Peyer's patch (tissue), 4 donors: ENCODE measurements at places on chromosomes 7 and 10. TPM values are rescaled to one million over a fixed set of nuclear protein-coding genes. Genes with fewer than 3 reads are reported as not detected.
A peak's percentile ranks its signal among the peaks of the same experiment; 100 is the strongest.

Gene TCF7L2
- 95.2 TPM for total RNA-seq

Gene RBM28
- 24.6 TPM for total RNA-seq

Gene CFAP43
- 0.76 TPM for total RNA-seq

Gene SLC18A3
- total RNA-seq, result 0.47 TPM

Gene CTAGE4
- total RNA-seq, result 33.4 TPM

Gene INSYN2A
- total RNA-seq, result 6.6 TPM

- DNase-seq, result no peak
Measured at GRCh38 chr10:14405076-14406065, 74.6 kb upstream of the FRMD4A start.

DNA sequence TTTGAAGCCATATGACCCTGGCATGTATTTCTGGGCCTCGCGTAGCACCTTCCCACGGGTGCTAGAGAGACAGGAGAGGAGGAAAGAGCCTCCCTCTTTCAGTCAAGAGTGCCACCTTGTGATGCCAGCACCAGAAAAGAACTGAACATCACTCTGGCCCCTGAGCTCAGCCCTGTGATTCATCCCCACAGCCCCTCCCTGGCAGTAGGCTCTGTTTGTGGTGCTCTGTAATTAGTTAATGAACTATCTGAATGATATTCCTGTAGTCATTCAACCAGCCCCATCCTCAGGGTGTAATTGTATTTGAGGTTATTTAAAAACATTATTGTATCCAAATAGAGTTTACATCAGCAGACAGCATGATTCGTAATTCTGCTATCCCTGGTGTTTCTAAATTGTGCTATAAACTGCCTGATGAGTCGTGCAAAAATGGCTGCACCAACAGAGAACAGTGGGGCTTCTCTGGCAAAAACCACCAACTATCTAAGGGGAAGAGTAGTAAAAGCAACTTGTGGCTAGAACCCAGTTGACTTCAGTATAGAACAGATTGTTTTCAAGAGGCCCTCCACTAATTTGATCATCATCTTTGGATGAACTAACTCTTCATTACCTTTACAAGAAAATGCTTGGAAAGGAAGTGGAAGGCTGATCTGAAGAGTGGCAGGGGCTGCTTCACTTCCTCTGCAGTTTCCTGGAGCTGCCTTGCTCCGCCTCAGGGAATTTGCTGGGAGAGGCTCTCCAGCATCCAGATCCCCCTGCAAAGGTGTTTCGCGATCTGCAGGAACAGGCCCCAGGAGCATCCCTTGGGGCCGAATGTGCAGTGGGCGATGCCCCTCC lies 23.7 kb upstream of the TIAL1 start:
- no peak for DNase-seq

DNA sequence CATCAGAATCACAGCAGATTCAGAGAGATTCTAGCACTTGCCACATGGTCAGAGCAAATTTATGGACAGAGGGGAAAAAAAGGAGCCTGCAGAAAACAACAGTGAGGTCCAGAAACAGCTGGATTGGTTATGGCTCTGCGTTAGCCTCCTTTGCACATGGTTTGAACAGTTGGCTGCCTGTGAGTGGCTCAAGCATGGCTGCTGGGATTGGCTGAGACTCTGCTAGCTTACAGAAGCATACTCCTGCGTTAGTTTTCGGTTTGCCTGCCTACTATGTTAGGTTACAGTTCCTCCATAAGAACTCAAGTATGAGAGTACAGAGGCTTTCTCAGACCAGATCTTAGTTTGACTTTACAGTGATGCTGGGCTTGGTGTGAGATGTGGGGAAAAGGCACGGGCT lies 80.7 kb upstream of the WDR11 start:
- DNase-seq, result no peak

GRCh38 chr7:43248961-43249822 lies 136.7 kb downstream of the HECW1 start:
- peak; percentile 77 for DNase-seq

DNA sequence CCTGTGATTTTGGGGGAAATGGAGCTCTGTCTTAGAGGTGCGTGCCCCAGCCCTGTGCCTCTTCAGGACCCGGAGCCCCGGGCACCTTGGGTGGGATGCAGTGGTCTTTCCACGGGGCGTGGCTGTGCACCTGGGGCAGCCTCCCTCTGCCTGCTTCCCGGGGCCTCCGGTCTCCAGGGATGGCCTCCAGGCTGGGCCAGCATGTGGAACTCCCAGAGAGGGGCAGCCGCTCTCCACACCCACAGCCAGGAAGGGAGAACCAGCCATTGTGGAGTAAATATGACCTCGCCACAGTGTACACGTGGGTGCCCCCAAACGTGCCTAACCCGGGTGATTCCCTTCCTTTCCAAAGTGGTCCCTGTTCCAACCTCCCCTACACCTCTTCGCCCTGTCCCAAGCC lies 52.6 kb downstream of the JAKMIP3 start:
- no peak for DNase-seq

DNA sequence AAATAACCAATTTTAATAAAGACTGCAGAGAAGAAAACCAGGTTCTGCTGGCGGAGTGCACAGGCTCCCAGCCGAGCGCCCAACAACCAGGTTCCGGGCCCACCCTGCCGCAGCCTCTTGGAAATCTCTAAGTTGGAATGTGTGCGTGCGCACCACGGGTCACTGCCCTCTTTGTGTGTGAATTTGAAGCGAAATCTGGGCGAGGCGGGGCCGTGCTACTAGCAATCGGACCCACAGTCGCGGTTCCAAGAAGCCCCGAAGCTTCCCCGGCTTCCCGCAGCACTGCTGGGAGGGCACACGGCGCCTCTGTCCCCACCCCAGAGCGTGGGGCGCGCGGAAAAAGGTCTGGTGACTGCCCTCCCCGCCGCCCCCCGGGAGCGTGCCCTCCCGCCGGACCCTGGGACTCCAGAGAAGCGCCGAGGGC lies 666 bp upstream of the MAP3K8 start:
- peak; percentile 85 for DNase-seq

DNA sequence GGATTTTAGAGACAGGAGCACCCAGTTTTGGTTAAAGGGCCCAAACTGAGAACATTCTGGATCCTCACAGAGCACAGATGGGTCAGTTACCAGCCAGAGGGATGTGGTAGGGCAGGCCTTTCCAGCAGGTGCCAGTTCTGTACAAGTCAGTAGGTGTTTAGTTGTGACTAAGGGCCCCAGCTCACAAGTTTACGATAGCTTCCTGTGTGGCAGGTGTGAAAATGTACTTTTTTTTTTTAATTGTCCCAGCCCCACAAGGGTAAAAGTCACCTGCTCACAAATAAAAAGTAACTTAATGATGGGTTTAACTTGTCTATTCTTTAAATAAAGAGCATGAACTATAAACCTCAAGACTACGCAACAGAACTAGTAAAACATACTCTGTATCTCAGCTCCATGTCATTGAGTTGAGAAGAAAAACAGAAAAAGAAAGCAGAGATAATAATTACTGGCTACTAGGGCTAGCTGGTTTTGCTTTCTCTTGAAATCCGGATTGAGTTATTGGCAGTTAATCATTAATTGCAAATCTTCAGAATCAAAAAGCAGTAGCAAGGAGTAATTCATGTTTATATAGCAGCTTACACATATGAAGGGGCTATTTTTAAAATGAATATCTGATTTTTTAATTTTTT lies 15.4 kb downstream of the NFE2L3 start:
- no peak for DNase-seq

DNA sequence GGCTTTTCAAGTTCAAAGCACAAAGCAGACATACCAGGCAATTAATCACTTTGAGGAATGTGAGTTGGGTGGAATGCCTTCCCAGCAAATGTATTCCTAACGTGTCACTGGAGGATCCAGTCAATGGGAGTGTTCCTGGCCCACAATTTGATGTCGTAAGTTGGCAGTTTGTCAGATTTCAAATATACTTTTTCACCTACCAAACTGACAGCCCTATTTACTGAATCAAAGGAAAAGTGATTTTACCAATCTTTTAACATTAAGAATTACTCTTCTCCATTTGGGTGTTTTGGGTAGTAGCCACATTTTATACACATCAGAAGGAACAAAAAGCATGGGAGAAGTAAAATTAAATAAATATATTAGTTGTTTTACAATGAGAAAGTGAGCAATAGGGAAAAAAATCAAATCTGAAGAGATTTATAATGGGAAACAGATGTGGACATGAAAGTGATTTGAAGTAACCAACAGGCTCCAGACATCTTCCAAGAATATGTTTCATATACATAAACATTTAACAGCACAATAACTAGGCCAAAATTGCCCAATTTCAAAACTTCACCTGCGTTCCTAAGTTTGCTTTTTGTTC lies 222.9 kb downstream of the MTERF1 start:
- DNase-seq, result no peak

DNA sequence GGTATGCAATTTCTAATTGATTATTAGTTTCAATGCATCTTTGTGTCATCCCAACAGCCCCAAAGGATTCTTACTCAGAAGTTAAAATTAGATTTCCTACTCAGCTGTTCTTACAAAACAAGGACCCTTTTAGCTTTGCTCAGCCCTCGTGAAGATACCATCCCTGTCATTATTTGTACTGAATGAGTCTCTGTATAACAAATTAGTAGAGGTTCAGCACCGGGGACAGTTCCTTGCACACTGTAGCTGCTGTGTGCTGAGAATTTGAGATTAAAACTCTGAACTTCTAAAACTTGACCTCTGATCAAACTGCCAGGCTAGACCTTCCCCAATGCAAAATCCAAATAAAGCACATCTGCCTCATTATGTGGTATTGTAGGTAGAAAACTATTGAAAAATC lies 299.1 kb downstream of the LHFPL3 start:
- no peak for DNase-seq

DNA sequence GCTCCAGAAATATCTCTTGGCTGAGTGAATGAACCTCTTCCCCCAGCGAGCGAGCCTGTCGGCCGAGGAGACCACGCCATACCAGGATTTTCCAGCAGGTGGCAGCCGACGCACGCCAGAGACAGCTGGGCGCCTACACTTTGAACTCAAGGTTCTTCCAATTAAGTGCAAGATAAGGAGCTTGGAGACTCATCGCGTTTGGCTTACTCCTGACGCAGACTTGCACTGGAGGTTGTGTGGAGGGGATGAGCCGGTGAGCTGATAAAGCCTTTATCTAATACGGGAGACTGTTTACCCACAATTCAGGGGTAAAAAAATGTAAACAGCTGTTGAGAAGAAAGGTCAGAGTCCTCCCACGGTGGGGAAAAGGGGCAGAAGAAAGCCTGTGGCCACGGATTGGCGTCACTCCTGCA lies 45.9 kb upstream of the EMX2 start:
- DNase-seq, result peak; percentile 84

GRCh38 chr7:125061-125475 lies 67.3 kb upstream of the FAM20C start:
- peak; percentile 1 for DNase-seq

DNA sequence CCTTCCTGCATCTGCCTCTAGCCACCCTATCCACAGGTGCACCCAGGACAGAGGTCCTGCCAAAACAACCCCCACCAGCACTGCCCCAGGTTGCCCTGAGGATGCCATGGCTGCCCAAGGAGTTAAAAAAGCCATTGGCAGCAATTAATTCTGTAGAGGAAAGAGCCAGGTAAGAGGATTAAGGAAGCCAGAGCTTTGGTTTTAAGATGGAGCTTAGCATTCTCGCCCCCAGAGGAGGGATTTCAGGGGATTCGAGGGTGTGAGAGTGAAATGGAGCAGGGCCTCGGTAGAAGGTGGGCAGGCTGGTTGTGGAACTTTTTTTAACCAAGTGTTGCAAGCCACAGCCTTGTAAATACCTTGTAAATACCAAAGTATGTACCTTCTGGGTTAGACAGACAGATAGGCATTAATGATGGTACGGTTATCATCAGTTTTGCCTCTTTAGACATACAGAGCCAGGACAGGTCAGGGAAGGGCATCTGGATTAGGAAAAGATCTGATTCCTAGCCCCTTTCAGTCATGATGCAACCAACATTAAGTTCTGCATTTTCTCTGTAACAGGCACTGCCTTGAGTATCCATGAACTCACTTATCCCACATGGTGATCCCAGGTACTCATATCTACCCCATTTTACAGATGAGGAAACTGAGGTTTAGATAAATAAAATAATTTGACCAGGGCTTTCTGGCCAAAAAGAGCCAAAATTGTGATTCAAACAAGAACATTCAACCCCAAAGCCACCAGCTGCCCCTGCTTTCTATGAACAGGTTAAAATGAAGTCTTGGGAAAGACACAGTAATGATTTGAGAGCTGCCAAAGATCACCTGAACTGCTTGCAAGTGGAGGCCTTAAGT lies 120.7 kb upstream of the PPIF start:
- no peak for DNase-seq

DNA sequence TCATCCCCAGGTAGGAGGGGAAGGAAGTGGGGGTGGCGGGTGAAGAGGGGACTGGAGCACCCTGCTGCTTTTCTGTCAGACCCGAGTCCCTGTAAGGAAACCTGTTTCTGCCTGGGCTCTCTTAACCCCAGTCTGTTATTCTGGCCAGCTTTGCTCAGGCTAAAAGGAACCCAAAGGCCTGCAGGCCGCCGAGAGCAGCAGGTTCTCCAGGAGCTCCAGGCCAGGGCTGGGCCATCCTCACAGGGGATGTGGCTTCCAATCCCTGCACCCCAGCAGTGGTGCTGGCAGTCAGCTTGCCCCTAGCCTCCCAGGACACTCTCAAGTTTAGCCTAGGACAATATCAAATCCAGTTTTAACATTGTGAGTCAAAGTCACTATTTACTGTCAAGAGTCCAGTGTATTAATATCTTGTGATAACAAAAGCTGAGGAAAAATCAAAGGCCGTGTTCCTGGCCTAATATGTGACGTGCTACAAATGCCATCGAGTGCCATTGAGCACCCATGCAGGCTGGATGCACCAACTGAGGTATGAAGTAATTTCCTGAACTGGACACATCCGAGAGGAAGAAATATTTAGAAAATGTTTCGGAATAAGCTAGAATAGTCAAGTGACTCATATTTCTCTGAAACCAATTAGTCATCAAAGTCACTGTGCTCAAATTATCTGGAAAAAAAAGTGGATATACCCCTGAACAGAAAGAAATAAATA lies 7.0 kb downstream of the PKD1L1 start:
- DNase-seq, result no peak

DNA sequence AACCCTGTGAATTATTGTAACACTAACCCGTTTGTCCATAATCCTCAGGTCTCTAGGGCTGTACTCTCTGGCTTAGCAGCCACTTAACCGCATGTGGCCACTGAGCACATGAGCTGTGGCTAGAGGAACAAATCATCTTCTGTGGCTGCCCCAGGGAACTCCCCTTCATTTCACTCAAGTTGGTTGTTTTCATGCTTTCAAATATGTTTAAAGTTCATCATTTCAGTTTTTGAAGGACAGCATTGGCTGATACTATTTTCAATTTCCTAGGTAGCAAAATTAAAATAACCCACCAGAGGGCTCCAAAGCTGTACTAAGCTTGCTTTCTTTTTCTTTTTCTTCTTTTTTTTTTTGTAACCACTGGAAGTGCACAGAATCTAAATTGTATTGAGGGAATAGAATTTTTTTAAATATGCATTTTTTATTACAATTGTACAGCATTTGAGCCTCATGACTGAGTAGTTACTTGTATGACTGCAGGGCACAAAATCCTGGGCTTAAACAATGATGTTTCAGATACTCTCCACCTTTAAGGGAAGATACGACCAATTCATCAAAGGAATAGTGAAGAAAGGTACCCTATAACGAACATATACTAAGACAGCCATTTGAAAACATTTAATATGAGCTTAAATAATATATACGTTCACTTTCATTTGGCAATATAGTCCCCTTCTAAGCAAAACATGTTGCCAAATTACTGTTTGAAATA lies 38.6 kb downstream of the MRC1 start:
- no peak for DNase-seq
